Muscle of back (tissue), 13 donors: ENCODE measurements at places on chromosomes 6 and 20.

DNA sequence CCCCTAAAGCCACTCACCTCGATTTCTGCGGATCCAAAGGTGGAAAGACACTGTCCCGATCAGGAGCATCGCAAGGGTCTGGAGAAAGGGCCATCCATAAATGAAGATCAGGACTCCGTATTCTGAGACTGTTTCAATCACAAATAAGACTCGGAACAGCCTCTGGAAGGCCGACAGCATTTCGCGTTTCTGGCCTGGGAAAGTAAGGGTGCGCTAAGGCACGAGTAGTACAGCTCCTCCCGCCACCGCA lies 44.6 kb downstream of the DPPA5 start:
- DNase-seq = peak; percentile 64

- DNase-seq = no peak
These were observed 32.1 kb downstream of the COL20A1 start for GRCh38 chr20:63325021-63325471.

DNA sequence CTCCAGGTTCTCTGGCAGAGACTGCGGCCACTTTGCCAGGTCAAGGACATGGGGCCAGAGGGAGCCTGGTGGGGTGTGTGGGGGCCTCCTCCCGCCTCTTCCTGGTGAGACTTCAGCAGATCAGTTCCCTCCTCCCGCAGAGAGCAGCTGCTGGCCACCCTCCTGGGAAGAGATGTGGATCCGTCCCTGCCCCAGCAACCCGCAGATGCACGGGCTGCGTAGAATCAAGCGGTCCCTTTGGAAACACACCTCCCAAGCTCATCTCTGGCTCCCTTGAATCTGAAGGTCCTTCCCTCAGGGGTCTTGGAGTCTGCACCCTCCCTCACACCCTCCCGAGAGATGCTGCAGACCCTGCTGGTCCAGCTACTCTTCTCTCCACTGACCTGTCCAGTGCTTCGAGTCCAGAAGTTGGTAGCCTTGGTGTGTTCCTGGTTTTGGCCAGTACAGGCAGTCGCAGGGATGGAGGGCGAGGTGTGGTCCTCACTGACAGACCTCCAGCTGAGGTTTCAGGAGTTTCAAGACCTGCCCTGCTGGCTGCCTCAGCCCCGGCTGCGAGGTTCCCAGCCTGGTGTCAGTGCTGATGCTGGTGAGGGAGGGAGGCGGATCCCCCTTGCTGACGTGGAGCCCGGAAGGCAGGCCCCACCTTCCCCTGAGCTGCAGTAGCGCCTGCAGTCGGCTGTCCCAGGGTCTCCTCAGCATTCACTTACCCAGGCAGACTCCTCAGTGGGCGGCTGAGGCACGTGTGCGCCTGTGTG lies at the start of gene NPBWR2:
NPBWR2 (minus strand) TSS at position 585 of the 755 bp plus-strand sequence. CDS start 734 bp downstream, outside the sequence.
- DNase-seq = no peak

DNA sequence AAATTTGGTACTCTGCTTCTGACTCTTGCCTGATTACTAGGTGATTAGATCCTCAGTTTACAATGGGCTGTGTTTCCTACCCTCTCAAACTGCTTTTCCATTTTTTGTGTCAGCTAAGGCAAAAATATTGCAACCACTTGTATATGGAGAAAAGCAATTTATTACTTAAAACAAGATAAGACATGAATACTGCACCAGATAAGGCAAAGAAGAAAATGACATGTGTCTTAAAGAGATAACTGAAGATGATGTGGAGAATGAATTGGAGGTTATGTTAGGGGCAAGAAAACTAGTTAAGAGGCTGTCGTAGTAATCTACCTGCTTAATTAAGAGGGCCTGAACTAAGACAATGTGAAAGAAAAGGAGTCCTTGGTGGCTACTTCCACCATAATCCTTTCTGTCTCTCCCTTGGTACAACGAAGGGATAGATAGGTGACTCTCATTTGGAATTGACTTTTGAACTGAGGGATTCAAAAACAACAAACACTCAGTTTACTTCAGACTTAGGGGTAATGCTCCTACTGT lies 16.3 kb upstream of the REV3L start:
- DNase-seq = no peak

DNA sequence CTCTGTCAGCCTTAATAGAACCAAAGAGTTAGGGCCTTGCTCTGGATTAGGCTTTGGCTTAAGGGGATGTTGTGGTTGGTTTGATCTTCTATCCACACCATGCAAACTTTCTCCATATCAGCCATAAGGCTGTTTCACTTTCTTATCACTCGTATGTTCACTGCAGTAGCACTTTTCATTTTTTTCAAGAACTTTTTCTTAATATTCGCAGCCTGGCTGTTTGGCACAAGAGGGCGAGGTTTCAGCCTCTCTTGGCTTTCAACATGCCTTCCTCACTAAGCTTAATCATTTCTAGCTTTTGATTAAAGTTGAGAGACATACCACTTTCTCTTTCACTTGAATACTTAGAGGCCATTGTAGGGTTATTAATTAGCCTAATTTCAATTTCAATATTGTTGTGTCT lies 193.1 kb downstream of the NRN1 start:
- no peak for DNase-seq

DNA sequence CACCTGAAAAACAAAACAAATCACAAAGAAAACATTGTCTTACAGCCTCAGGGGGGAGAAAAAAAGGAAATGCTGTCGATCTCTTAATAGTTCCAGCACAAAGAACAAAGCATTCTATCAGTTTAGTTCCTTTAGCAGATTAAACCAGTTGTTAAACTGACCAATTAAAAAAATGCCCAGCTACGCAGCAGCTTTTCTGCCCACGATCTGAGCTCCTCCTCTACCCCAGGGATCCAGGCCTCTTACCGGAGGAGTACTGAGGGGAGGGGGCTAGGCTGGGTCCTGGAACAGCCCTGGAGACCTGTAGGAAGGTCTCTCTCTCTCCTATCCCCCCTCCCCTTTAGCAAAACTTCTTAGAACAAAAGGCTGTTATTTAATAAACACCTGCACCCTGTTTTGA lies 13.4 kb downstream of the PTK7 start:
- DNase-seq = no peak

GRCh38 chr6:128350416-128351254 lies 169.8 kb downstream of the PTPRK start:
- DNase-seq = no peak

DNA sequence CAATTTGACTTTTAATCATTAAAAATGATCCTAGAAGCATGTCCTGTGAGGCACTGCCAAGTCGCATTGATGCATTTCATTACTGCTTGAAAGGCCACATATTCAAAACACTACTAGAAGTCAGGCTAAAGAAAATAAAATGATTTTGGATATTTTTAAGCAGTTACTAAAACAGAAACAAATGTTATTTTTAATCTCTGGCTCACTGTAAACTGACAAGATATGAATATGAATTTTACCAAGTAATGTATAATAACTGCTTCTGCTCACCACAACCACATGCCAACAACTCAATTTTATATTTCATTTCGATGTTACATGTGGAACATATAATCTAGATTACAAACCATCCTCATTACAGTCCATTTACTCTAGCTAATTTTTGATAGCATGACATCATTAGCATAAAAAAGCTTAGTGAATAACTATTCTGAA lies 90.6 kb downstream of the ATXN1 start:
- no peak for DNase-seq

- DNase-seq = peak; percentile 70
These were observed 7.2 kb downstream of the PRDM13 start for GRCh38 chr6:99613705-99614429.

GRCh38 chr6:23045280-23045679 lies 475.9 kb downstream of the HDGFL1 start:
- DNase-seq = no peak

DNA sequence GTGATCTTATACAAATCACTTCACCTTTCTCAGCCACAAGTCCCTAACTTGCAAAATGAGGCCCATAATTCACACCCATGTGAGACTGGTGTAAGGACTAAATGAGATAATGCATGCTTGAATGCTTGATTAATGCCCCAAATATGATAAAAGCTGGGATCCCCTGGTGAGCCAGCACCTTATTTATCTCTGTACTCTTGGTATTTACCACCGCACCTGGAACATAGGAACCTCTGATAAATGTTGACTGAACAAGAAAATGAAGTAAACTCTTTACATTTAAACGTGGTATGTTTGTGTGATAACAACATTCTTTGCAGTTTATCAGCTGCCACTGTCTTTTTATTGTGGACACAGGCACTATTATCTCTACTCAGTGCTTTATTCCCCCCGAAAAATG lies 2.5 kb upstream of the APOBEC2 start:
- no peak for DNase-seq

DNA sequence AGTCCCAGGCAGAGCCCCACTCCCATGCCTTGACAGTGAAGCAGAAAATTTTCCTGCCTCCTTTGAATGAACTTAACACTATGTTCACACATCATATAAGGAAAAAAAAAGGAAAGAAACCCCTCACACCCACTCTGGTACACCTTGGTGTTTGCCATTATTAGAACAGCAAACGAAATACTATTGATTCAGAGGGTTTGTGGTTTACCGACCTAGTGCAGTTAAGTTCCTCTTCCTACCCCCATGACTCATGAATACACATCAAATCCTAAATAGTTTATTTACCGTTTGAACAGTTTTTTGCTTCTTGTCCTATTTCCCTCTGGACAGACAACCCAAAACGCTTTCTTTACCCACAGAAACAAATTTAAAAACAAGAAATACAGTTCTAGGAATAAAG lies 237.7 kb downstream of the FOXA2 start:
- DNase-seq = no peak

- DNase-seq = peak; percentile 3
These were observed 233.4 kb upstream of the ID4 start for GRCh38 chr6:19603721-19604120.

- no peak for DNase-seq
These were observed 75.4 kb downstream of the RPP40 start for GRCh38 chr6:4928426-4928825.

DNA sequence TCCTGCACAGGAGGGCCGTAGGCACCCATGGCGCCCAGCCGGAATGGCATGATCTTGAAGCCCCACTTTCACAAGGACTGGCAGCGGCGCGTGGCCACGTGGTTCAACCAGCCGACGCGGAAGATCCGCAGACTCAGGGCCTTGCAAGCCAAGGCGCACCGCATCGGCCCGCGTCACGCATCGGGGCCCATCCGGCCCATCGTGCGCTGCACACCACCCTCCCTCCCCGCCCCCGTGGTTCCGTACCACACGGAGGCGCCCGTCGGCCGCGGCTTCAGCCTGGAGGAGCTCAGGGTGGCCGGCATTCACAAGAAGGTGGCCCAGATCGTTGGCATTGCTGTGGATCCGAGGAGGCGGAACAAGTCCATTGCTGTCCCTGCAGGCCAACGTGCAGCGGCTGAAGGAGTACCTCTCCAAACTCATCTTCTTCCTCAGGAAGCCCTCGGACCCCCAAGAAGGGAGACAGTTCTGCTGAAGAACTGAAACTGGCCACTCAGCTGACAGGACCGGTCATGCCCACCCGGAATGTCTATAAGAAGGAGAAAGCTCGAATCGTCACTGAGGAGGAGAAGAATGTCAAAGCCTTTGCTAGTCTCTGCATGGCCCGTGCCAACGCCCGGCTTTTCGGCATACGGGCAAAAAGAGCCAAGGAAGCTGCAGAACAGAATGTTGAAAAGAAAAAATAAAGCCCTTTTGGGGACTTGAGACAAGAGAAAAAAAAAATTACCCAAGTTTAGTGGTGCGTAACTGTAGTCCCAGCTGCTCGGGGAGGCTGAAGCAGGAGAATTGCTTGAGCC lies 9.9 kb upstream of the NCOA5 start:
- no peak for DNase-seq

DNA sequence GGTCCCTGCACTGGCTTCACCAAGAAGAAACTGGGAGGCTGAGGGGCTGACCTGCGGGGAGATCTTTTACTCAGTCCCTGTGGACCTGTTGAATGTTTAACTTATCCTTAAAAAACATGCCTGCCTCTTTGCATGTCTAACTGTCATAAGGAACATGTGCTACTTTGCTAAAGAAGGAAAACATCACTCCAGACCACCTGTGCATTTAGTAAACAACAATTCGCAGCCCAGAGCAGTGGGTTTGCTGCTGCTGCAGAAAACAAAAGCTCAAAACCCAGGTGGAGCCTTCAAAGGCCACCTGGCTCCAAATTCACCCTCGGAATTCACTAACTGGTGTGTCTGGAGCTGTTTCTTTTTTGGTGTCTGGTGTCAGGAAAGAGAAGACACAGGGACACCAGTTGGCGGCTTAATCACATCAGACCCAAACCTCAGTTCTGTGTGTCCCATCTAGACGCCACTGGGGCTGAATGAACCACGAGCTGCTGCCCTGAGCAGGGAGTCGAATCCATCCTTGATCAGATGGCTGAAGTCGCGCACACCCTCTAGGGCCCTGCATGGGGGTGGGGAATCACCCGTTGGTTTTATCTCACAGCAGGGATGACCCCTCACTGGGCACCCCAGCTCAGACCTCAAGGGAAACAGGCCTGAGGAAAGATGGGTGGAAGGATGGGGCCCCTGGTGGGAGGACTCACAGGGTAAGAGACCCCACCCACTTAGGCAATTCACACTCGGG lies 344.3 kb downstream of the PREX1 start:
- no peak for DNase-seq

DNA sequence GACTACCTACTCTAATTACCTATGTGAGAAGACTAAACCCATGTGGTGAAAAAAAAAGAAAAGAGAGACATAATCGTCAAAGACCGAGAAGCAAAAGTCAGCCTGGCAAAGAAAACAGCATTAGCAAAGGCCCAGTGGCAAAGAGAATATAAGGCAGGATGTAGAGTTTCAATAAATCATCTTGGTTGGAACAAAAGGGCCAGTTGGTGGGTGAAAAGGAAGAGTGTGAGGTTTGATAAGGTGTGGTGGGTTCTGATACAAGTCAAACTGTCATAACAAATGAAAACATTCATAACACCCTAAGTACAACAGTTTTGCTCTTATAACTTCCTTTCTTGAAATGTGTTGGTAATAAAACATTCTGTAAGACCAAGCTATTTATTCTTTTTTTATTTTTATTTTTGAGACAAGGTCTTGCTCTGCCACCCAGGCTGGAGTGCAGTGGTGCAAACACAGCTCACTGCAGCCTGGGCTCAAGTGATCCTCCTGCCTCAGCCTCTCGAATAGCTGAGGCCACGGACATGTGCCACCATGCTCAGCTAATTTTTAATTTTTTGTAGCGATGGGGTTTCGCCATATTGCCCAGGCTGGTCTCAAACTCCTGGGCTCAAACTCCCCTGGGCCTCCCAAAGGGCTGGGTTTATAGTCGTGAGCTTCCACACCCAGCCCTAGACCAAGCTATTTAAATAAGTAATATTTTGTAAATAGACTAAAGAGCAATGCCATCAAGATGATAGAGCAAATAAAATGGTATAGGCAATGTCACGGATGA lies 18.9 kb upstream of the GTF3C6 start:
- DNase-seq = no peak

DNA sequence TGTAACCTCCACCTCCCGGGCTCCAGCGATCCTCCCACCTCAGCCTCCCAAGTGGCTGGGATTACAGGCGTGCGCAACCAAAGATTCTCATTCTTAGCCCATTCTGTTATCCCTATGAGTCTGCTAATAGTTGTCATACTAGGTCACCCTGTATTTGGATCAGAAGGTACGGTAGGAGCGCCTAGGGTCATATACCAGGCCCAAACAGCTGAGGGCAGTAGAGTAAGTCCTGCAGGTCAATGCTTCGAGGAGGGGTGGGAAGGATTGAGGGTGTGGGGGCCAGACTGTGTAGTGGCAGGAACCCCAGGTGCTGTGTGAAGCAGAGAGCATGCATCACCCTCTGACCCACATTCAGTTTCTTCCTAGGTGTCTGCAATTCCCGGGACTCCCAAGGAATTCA lies 22.7 kb upstream of the POU5F1 start:
- no peak for DNase-seq

GRCh38 chr6:157326979-157327378 lies 3.7 kb upstream of the TMEM242 start:
- DNase-seq = no peak

- DNase-seq = no peak
These were observed 125.6 kb upstream of the QKI start for GRCh38 chr6:163288915-163289314.
